ENCODE measurements at places on chromosomes 1 and 21. TPM values are rescaled to one million over a fixed set of nuclear protein-coding genes. Genes with fewer than 3 reads are reported as not detected.
A peak's percentile ranks its signal among the peaks of the same experiment; 100 is the strongest.

DNA sequence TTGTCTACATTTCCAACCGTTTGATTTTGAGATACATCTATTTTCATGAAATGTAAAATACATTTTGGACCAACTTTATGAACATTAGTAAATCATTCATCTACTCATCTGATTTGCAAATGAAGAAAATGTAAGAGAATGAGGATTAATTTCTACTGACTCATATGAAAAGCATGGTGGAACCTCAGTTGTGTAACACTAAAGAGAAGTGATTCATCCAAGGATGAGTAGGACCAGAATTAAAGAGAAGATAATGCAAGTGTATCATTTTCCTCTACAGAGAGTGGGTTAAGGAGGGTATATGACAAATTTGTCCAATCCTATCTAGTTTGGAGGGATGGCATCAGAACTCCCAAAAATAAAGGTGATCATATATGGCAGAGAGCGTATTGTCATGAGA lies 1967.6 kb downstream of the MRPL39 start:
- DNase-seq, result no peak

GRCh38 chr1:235074523-235075047 lies 54.1 kb downstream of the TOMM20 start:
- DNase-seq, result peak; percentile 86

GRCh38 chr1:219324629-219325367 lies 151.1 kb downstream of the LYPLAL1 start:
- no peak for DNase-seq

CRYAA gene
- total RNA-seq, result not detected

OLIG2 gene
- not detected for total RNA-seq
